ENCODE measurements at places on chromosomes 1 and 21.
A peak's percentile ranks its signal among the peaks of the same experiment; 100 is the strongest.

GRCh38 chr1:212291505-212292134 lies 6.4 kb downstream of the PPP2R5A start:
- DNase-seq: no peak

DNA sequence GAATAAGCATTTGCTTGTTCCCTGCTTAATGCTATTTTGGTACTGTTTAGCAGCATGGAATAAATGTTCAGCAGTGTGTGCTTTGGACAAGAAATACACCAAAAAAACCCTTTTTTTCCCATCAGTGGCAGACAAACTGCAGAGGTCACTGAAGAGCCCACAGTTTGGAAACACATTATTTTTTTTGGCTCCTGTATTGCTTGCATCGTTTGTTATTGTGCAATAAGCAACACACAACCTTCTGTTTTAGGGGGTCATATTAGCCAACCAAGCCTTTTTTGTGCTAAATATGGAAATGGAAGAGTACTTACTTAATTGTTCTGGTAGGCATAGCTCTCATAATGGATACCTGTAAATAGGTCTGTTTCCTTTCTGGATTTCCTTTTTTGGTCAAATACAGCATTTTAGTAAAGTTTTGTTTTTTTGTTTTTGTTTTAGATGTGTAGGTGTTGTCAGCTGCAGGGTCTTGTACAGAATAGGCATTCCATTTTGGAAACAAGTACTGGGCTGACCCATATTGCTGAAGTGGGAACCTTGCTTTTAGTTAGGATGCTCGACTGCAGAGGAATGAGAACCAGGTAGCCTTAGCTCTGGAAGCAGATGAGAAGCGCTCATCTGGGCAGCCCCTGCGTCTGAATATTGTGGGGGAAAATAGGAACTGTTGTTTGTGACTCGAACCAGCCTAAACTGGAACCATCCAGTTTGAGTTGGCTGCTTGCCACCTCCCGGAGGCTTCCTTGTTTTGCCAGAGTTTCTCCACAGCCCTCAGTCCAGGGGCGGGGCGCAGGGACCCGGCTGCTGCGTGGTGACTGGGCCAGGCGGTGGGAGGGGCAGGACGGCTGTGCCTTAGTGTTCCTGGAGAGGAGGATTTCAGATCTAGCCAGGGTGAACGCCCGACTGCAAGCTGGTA lies 38.4 kb downstream of the SPEN start:
- peak; percentile 4 for DNase-seq

DNA sequence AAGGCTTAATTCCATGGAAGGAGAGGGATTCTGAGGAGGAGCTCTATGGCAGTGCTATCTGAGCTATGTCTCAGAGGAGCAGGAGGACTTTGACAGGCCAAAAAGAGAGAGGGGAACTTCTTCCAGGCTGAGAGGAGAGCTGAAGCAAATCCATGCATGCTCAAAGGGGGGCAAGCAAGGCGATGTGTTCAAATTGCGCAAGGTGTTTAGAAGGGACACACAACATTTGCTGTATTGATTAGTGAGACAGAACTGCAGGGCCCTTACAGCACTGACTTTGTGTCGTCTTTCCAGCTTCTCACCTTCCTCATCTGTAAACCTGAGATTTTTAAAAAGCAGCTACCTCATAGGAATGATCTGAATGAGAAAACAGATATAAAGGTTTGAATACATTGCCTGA lies 145.3 kb downstream of the DAB1 start:
- no peak for DNase-seq

- DNase-seq: no peak
Observed at GRCh38 chr1:204319462-204319861, 40.3 kb downstream of the PLEKHA6 start.

GRCh38 chr1:227401562-227402342 lies 83.5 kb upstream of the CDC42BPA start:
- DNase-seq: no peak

DNA sequence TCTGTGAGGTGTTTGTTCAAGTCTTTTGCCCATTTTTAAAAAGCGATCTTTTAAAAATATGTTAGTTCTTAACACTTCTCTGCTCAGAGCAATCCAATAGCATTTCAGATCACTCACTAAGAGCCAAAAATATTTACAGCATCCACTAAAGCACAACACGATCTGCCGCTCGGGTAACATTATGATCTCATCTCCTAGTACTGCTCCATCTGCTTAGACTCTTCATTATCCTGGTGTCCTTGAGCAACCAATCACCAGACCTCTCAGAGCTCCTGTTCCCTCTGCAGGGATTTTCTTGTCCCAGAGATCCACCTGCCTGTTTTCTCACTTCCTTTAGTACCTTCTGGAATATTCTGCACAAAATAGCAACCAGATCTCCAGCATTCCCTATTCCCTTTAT lies 235.3 kb upstream of the ESRRG start:
- no peak for DNase-seq

GRCh38 chr1:41240781-41241353 lies 1.2 kb downstream of the SCMH1 start:
- DNase-seq: no peak

GRCh38 chr1:183604038-183604808 lies 14.0 kb upstream of the NCF2 start:
- no peak for DNase-seq

DNA sequence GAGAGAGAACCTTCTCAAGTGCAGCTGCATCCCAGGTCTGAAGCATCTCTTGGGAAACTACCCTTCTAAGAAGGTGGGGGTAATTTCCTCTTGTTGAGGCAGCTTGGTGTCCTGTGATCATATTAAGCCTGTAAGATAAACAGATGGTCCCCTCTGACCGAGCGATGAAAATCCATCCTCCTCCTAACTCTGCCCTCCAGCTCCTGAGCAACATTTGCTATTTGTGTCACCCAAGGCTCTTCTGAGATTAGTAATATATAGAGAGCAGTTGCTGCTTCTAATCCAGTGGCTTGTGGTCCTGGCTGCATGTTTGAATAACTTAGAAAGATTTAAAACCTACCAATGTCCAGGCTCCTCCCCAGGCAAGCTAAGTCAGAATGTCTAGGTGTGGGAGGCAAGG lies 123.7 kb downstream of the DISC1 start:
- DNase-seq: no peak

GRCh38 chr1:76770979-76771378 lies 96.3 kb upstream of the ST6GALNAC5 start:
- DNase-seq: no peak

DNA sequence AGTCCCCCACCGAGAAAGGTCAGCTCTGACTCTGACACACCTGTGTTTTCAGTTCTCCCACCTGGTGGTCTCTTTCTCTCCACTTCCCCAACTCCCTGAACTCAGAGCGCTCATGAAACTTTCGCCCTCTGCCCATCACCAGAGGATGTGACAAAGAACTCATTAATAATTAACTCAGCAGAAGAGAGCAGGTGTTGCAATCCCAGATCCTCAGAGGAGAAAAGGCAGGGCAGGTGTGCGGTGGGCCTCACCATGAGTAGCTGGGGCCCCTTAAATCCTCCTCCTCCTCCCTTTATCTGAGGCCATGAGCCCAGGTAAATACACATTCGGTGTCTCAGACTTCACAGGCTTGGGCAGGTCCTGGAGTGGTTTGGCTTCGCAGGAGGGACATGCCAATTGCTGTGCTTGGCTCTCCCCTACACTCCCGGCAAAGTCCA lies 1.7 kb upstream of the LAMB3 start:
- no peak for DNase-seq

GRCh38 chr1:115118611-115119010 lies 29.3 kb upstream of the TSPAN2 start:
- DNase-seq: no peak

DNA sequence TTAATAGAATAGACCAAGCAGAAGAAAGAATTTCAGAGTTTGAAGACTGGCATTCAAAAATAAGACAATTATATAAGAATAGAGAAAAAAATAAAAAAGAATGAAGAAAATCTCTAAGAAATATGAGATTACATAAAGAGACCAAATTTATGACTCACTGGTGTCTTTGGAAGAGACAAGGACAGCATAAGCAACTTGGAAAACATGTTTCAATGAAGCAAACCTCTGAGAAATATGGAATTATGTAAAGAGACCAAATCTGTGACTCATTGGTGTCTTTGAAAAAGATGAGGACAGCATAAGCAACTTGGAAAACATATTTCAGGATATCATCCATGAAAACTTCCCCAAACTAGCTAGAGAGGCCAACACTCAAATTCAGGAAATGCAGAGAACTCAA lies 60.4 kb upstream of the LYPLAL1 start:
- DNase-seq: no peak

DNA sequence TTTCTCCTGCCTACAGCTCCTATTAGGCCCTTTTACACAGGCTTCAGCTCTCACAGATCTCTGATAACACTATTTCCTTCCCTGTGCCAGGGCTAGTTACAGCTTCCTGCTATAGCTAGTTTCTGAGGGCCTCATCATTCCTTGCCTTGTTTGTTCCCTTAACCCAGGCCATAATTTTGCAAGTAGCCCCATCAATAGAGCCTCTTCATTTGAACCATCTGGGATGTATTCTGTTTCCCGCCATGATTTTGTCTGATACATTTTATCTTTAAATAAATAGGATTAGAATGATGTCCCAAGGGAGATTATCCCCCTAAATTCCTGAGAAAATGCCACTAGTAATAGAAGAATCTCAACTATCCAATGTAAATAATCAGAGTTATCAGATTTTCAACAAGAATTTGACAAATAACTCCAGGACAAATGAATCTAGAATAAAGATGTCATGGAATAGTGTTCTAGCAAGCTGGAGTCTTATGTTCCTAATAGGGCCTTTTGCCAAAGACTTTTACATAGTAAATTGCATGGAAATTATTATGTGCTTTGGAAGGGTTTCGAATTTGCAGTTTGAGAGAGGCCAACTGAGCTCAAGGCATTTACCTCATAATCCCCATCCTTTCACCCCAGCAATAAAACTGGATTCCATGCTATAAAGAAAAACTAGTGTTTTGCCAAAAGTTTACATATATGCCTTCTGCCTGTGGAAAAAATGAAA lies 16.1 kb downstream of the IFT25 start:
- DNase-seq: no peak

- DNase-seq: no peak
Observed at GRCh38 chr1:225762444-225762843, 15.2 kb upstream of the SRP9 start.

DNA sequence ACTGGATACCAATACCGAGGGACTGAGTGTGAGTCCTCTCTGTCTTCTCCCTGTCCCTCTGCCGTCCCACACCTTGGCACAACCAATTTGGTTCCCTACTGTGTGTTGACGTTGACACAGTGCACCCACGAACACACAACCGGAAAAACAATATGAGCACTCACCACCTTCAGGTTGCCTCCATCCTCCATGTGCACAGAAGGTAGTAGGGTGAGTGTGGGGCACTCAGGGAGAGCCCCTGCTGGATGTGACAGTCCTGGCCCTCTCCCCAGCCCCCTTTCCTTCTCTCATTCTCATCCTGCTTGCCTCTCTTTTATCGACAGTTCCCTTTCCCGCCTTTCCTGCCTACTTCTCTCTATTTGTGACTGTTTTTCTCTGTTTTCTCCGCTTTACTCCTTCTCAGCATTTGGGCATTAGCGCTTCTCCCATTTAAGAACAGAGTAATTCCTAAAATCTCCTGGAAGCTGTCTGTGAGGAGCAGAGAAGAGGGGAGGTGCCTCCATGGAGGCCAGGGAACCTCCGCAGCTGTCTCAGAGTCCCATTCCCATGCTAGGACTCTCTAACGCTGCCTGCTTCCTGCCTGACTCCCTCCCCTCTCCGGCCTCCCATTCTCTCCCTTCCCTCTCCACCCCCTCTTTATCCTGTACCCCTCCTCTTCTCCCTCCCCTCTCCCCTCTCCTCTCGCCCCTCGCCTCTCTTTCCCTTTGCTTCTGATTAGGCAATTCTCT lies 16.4 kb downstream of the CADM3 start:
- DNase-seq: no peak

DNA sequence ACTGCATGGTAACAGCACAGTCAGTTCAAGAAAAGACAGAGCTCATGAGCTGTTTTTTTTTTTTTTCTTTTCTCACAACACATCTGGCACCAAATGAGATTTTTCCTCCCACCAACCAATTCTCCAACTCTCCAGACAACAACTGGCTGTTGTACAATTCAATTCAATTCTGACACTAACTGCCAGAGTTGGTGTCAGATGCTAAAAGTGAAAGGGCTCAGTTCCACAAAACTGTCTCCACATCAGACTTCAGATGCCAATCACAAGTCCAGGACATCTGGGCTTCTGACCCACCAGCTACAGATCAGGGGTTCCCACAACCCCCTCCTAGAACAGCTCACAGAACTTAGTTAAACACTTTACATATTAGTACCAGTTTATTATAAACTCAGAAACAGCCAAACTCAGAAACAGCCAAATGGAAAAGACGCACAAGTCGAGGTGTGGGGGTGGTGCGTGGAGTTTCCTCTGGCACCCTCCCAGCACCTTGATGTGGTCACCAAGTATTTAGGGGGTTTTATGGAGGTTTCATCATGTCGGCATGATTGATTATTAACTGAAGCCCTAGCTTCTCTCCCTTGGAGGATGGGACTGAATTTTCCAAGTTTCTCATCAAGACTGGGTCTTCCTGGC lies 39.2 kb upstream of the LRRC8D start:
- peak; percentile 34 for DNase-seq

- DNase-seq: no peak
Observed at GRCh38 chr1:3557366-3557765, 53.9 kb downstream of the MEGF6 start.

- DNase-seq: no peak
Observed at GRCh38 chr21:45448810-45449657, 44.1 kb downstream of the COL18A1 start.

DNA sequence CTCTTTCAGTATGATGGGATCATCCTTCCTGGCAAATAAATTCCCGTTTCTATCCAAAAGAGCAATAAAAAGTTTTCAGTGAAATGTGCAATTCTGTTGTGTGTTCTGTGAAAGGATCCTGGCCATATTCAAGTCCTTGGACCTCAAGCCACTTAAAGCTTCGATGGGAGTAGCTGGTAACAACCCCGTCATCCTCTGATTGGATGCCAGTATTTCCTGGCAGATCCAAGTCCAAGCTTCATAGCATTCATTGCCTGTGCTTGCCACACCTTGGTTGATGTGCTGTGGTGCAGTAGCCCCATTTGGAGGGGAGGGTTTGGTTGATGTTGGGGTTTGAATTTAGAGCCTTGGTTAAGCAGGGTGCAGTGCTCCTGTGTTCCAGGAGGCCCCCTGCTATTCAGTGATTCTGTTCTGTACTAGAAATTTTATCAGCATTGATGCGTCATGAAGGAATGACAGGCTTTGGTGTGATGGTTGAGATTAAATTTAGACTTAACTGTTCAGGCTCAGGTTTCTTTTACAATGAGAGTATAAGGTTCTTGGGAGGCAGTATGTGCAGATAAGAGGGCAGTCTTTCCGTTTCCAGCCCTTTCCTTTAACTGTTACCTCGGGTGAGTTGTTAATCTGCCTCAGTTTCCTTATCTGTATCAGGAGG lies 4.9 kb downstream of the RPL11 start:
- DNase-seq: no peak

GRCh38 chr1:36448530-36449056 lies 1.7 kb downstream of the OSCP1 start:
- DNase-seq: no peak

DNA sequence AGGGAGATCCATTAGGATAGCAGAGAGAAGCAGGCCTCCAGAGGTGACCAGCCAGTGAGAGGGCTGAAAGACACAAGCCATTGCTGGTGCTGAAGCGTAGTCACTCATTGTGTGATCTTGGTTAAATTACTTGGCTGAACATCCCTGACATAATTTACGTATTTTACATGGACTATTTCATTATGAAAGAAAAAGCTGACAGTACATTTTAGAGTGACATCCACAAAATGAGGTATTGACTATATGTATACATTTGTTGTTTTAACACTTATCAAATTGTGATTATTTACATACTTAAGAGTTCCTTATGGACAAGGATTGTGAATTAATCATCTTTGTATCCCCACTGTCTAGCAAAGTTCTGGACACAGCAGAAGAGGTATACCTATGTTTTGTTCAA lies 14.9 kb downstream of the DESI2 start:
- no peak for DNase-seq

- no peak for DNase-seq
Observed at GRCh38 chr1:230375147-230375546, 51.0 kb downstream of the PGBD5 start.

Measured in stimulated activated CD8-positive, alpha-beta memory T cell treated with anti-CD3 and anti-CD28 coated beads, Interleukin-4, amount 100 ng/mL, for 1 hour (primary cell).